ENCODE measurements at places on chromosomes 4 and X. TPM values are rescaled to one million over a fixed set of nuclear protein-coding genes. Genes with fewer than 3 reads are reported as not detected.

HTN3 gene
- polyA plus RNA-seq: not detected

XAGE2 gene
- not detected for polyA plus RNA-seq

SAGE1 gene
- not detected for polyA plus RNA-seq

GPR119 gene
- polyA plus RNA-seq: not detected

STATH gene
- not detected for polyA plus RNA-seq

IL1RAPL1 gene
- polyA plus RNA-seq: 5.2 TPM

MAOB gene
- polyA plus RNA-seq: 29.3 TPM

TMEM175 gene
- 78.7 TPM for polyA plus RNA-seq

LINC00632 gene
- 106 TPM for polyA plus RNA-seq

LNX1 gene
- polyA plus RNA-seq: 9.5 TPM

RNF212 gene
- 9.8 TPM for polyA plus RNA-seq

PRSS12 gene
- 12.3 TPM for polyA plus RNA-seq

SRPK3 gene
- 10.6 TPM for polyA plus RNA-seq

VCX gene
- polyA plus RNA-seq: 0.44 TPM

DCAF12L1 gene
- 0.44 TPM for polyA plus RNA-seq

TEX13C gene
- 0.05 TPM for polyA plus RNA-seq
